ENCODE measurements at places on chromosomes 7 and 10. TPM values are rescaled to one million over a fixed set of nuclear protein-coding genes. Genes with fewer than 3 reads are reported as not detected.
A peak's percentile ranks its signal among the peaks of the same experiment; 100 is the strongest.

METTL27 gene
- total RNA-seq, result 2.1 TPM

DNA sequence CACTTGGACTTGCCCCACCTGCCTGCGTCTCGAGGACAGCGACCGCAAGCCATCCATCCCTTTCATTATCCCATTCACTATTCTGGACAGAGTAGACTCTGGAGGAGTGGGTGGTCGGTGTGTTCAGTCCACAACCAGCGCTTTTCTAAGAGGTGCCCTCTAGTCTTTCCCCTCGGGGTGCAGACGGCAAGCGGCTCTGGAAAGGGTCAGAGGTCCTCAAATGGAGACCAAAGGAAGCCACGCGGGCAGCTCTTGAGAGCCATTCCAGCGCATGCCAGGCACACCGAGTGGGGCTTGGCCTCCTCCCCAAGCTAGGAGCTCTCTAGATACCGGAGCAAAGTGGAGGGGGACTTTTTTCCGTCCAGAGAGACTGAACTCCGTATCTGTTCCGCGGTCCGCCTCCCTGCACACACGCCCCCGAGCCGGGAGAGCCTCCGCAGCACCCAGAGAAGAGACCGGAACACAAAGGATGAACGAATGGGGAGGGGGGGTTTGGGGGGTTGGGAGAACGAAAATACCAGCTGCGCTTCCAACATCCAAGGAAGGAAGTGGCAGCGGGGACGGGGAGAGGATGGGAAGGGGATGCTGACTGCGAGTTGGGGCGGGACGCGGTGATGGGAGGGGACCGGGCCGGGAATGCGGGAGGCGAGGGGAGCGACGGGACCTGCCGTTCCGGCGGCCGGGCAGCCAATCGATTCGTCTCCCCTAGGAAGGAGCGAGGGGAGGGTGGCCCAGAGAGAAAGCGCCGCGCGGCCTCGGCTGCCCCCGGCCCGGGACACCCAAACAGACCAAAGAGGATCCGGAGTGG is 515 bp downstream of the GSDME start:
- DNase-seq, result peak; percentile 54

- no peak for DNase-seq
Measured at GRCh38 chr10:75350791-75351190, 50.8 kb downstream of the ZNF503 start.

DNAJC30 gene
- 7.8 TPM for total RNA-seq

NCF1 gene
- total RNA-seq, result 0.78 TPM

UROS gene
- total RNA-seq, result 39.6 TPM

- DNase-seq, result peak; percentile 84
Measured at GRCh38 chr10:17026686-17027485, 102.7 kb downstream of the CUBN start.

DNA sequence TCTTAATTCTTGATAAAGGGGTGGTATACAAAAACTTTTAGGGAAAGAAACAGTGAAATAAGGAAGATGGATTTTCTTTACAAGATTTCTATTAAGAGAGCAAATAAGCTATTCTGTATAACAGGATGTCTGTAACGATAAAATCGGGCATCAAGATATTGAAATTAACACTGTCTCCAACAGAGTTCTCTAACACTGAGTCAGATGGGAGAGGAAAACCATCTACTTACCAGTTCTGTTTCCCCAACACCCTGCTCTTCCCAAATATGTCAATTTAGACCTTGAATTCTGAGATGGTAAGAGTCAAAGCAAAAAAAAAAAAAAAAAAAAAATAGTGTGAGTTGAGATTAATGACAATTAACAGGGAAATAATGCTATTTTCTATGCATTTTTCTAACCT is 23.0 kb downstream of the SMURF1 start:
- DNase-seq, result no peak

- DNase-seq, result no peak
Measured at GRCh38 chr10:7968510-7969112, 85.9 kb upstream of the GATA3 start.

LIPK gene
- total RNA-seq, result not detected

GRCh38 chr10:117590101-117590875 is 47.7 kb downstream of the EMX2 start:
- no peak for DNase-seq

IDI2 gene
- total RNA-seq, result not detected

FBXO24 gene
- total RNA-seq, result 1.4 TPM

PIK3AP1 gene
- total RNA-seq, result 2.7 TPM

- no peak for DNase-seq
Measured at GRCh38 chr7:146375170-146375569, 258.6 kb downstream of the CNTNAP2 start.

SFTPA1 gene
- not detected for total RNA-seq

DNA sequence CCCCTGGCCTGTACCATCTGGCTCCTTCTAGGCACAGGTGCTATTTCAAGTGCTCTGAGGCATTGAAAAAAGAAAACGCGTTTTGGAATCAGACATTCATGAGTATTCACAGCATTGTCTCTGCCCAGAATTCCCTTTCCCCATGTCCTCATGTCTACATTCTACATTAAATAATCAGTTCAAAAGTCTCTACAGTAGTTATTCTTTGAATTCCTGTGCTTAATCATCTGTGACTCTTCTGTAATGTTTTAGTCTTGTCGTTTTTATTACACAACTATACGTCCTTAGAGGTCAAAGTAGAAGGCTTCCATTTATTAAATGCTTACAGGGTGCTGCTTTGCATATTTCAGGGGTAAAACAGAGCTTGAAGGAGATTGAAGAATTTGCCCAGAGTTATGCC is 95.7 kb downstream of the BICC1 start:
- DNase-seq, result no peak

- no peak for DNase-seq
Measured at GRCh38 chr7:21719846-21720245, 177.0 kb downstream of the DNAH11 start.

DNA sequence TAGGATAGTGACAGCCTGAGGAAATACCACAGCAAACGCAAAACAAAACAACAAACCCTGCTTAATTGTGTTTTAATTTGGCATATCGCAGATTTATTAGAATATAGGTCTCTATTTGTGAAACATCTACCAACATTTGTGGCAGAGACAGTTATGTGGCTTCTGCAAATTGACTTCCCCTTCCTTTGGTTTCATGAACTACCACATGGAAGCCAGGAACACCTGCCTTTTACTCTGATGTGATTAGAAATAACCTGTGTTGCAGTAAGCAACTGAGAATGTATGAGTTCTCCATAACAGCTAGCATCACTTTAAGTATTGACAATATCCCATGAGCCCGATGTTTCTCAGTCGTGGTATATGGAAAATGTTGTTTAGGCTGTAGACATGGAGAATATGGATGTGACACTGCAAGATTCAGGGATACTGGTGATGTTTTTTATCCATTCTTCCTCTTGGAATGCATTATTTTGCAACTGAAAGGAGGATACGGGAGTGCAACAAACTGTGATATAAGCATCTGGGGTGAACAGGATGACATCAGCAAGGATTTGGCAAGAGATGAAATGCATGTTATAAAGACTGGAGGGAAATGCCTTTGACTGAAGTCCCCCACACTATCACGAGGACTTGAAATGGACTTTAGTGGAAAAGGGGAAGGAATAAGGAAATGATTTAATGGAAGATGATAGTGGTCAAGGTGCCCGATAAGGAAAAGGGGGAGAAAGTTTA is 95.9 kb downstream of the CUBN start:
- DNase-seq, result no peak

NKX1-2 gene
- total RNA-seq, result not detected

GRCh38 chr7:69791739-69792138 is 193.5 kb downstream of the AUTS2 start:
- no peak for DNase-seq

- peak; percentile 45 for DNase-seq
Measured at GRCh38 chr10:77279207-77279606, 358.4 kb downstream of the KCNMA1 start.

DNA sequence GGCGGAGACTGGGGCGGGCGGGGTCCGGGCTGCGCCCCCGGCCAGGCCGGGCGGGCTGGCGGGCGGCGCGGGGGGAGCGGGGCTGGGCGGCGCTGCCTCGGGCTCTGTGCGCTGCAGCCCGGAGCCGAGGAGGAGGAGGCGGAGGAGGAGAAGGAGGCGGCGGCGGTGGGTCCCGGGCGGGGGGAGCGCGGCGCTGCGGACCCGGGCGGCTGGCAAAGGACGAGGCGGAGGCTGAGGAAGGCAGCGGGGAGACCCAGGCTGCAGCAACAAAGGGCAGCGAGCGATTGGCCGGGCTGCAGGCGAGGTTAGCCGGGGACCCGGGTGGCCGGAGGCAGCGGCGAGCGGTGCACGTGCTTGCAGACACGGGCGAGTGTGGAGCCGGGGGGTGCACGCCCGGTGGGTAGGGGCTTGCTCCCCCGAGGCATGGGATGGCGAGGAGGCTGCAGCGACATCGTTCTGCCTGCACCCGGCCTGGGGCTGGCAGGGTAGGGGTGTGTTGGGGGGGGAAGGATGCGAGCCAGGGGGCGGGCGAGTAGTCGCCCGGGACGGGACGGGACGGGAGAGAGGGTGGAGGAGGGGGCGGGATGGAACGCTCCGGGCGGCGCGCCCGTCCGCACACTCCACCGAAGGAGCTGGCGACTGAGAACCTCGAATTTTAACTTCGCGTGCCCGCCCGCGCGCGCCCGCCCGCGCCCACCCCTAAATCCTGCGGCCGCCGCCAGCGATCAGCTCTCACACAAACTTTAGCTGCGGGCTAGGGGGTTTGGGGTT is 844 bp upstream of the KAT6B start:
- peak; percentile 67 for DNase-seq

- DNase-seq, result no peak
Measured at GRCh38 chr7:128170461-128170860, 70.6 kb upstream of the LEP start.

FIGNL1 gene
- total RNA-seq, result 46.9 TPM

GNGT1 gene
- total RNA-seq, result not detected

GRCh38 chr10:60560451-60560850 is 170.8 kb upstream of the ANK3 start:
- DNase-seq, result no peak

DNA sequence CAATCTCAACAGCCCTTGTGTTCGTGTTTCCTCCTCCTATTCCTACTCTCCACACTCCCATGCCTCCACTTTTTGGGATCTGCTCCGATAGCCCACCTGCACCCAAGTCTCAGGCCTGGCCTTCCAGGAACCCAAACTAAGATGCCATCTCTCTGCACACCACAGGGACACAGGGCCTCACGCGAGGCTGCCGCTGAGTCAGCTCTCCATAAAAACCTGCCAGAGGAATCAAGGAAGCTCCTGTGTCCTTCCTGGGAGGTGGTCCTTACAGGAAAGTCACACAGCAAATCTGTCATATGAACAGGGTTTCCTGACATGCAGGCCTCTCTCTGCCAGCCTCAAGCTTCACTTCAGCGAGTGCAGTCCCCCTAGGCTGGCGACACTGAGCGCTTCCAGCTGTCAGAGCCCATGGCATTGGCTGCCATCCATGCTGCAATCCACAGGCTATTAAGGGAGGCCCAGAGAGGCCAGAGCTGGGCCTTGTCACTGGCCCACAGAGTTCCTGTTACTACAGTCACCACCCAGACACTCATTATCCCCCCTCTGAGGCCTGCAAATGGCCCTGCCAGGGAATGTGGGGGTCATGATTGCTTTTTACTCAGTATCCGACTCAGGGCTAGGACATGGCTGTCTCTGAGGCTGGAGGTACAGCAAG is 151.4 kb downstream of the OAT start:
- no peak for DNase-seq

DNA sequence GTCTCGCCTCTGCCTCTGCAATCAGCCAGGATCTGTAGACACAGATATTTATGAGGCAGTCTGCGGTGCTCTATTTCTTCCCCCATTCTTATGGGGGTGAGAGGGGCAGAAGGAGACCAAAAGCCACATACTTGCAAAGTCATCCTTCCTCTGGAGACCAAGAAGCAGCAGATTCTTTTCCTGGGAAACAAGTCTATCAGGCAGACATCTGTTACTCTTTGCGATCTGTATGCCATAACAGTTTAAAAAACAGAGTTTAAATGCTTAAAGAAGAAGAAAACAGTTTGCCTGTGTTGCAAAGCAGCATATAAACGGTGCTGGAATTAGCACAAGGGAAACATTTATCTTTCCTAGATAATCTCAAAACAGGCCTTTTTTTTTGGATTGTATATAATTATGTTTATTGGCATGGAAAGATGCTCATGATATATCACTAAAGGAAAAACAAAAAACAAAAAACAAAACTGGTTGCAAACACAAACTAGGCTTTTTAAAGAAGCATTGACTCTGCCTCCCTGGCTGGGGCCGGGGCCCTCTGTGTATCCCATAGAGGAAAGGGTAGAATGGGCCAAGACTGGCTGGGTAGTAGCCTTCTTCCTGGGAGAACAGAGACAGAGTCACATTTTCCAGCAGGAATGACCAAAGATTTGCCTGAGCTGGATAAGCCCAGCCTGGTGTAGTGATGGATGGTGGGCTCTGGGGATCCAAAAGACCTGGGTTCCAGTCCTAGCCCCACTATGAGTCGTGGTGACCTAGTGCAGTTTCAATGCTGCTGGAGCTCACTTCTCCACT is 50.4 kb downstream of the RGS10 start:
- DNase-seq, result no peak

- peak; percentile 57 for DNase-seq
Measured at GRCh38 chr7:155009570-155010157, 6.7 kb upstream of the PAXIP1 start.

DNA sequence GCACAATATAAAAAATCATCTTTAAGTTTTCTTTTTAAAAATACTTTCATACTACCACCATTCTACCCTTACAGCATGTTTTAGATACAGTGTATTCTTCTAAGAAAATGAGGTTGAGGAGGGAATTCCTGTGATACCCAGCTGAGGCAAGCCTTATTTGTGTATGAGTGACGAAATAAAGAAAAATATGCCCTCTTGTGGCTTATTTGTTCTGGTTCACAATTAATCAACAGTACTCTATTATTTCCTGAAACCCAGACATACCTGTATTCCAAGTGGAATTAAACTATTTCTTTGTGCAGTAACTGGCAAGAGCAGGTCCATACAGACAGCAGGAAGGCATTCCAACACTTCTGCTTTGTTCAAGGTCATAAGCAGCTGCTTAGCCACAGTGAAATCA is 4.5 kb upstream of the SEMA3D start:
- DNase-seq, result no peak
